EL (cell line): ENCODE measurements at places on chromosomes 1 and 21.
A peak's percentile ranks its signal among the peaks of the same experiment; 100 is the strongest.

- DNase-seq = no peak
Measured at GRCh38 chr1:232768793-232769192, 36.4 kb upstream of the MAP10 start.

DNA sequence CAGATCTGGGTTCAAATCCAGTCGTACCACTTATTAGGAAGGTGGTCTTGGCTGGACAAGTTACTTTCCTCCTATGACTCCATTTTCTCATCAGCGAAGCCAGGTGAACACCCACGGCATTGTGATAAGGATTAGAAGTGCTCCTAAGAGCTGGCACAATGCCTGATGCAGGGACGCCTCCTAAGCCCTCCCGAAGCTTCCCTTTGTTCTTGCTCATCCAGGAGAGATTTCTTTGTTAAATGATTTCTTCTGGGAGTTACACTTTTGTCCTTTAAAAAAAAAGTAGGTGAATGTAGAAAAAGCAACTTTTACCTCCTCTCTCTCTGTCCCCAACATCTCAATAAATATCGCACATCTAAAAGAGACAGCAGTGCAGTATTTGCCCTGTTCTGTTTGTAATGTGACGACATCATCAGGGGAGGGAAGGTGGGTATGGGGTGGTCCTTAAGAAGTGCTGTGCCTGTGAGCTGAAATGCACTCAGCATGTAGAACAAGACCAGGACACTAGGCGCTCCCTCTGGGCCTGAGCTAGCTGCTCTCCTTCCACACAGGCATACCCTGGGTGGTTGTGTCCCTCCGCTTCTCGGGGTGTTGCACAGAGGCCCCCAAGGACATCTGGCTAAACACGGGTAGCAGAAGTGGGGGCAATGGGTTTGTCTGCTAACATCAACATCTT lies 43.9 kb downstream of the SUSD4 start:
- no peak for DNase-seq

DNA sequence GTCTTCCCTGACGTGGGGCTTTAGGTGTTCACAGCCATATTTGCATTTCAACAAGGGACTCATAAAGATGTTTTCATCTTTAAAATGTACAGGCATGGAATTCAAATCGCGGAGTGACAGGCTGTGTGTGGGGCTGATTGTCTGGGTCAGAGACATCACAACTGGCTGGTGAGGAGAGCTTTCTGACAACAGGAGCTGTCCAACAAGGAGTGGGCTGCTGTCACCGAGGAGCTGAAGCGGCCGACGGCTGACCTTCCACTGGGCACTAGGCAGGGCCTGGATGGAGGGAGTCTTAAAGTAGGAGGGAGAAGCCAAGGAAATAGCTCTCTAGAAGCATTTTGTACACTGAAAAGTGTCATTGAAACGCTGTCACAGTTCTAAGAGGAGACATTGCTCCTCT lies 30.5 kb upstream of the SCMH1 start:
- DNase-seq = no peak

- DNase-seq = no peak
Measured at GRCh38 chr1:230798491-230798890, 51.3 kb downstream of the CAPN9 start.

GRCh38 chr1:156668801-156669637 lies 8.2 kb downstream of the NES start:
- no peak for DNase-seq

DNA sequence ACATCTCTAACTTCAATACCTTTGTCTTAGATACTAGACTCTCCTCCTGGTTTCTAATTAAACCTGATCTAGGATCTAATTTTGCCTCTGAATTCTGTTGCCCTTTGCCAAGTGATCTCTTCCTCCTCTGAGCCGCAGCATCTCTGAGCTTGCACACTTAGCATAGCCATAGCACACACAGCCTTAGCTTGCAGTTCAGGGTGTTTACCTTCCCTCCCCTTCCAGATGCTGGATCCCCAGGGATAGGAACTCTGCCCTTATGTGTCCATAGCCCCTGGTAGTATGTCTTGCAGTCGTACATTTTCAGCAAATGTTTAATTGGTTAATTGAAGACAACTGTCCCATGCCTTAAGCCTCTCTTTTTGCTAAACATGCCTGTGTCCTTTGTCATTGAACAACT lies 30.3 kb downstream of the SELL start:
- no peak for DNase-seq

DNA sequence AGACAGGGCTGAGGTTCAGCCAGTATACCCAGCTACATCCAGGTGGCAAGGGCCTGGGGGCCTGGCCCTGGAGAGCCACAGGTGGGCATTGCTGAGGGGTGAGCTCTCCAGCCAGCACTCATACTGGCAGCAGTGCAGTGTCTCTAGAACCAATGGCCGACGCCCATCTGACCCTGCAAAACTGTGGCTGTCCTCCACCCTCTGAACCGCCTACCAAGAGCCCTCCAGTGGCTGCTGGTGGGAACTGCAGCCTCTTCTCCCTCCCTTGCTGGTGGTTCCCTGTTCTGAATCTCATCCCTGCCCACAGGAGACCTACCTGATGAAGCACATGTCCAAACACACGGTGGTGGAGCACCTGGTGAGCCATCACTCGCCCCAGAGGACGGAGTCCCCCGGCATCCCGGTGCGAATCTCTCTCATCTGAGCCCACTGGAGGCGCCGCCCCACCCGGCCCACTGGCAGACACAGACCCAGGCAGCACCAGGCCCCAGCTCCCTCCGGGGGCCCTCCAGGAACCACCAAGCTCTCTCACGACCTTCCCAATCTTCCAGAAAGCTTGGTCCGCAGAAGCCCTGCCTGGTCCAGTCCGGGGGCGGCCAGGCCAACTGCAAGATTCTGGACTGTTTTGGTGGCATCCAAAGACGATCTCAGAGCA lies 22.1 kb downstream of the A3GALT2 start:
- peak; percentile 70 for DNase-seq

DNA sequence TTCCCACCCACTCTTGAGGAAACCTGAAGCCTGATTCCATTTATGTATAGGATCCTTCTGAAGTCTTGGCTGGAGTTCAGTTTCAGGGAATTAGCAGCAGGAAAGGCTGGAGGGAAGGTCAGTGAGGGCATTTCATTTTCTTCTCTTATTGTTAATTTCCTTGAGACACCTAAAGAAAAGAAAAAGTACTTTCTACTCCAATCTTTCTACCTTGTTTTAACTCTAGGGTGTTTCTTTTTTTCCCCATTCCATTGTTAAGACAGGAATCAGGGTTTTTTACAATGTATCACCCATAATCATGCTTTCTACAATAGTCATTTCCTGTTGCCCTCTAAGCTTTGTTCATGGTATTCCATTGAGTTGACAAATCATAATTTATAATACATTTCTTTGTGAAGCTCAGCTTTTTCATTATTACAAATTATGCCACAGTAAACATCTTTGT lies 27.4 kb downstream of the SNRPE start:
- peak; percentile 79 for DNase-seq

- DNase-seq = peak; percentile 65
Measured at GRCh38 chr1:2316451-2316961, 74.8 kb downstream of the MORN1 start.

- DNase-seq = no peak
Measured at GRCh38 chr1:192130175-192130574, 28.1 kb upstream of the RGS18 start.

GRCh38 chr1:161721738-161722343 lies 497 bp downstream of the FCRLB start:
- peak; percentile 98 for DNase-seq

DNA sequence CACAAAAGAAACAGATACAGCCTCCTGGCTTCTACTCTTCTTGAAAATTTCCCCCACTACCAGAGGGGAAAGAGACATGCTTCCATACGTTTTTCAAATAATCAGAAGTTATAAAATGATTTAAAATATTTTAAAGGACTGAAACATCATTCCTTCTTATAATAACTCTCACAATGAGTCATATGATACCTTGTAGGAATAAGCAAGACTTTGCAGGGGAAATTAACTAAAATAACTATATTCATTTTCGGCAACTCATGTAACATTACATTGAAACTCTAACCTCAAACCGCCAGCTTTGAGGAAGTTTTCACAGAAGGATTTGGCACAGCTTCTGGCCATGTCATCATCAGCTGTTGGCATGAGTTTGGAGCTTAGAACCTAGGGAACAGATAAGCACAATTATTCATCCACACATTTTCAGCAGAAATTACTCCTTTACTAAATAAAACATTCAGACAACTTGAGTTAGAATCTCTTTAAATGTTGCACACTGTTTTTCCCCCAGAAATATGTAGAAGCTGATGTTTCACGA lies 85.9 kb downstream of the USP24 start:
- no peak for DNase-seq

DNA sequence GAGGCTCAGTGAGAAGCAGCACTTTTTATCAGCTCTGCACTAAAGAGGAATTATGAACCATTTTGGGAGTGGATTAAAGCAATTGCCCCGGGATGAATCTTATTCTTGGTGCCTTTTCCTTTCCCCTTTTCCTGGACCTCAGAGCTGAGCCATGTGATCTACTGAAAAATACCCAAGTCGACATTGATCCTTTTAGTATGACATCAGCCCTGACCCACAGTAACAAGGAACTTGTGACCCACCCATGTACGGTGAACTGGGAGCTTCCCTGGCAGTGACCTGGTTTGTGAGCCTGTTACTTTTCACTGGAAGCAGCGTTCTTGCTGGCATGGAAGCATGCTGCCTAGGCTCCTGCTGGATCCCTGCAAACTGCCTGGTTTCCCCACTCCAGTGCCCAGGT lies 15.9 kb downstream of the AJAP1 start:
- no peak for DNase-seq

GRCh38 chr1:160429702-160430535 lies 29.6 kb downstream of the VANGL2 start:
- DNase-seq = no peak

GRCh38 chr1:208652296-208653160 lies 408.3 kb upstream of the PLXNA2 start:
- peak; percentile 73 for DNase-seq

GRCh38 chr1:162310337-162310736 lies 66.3 kb downstream of the SPATA46 start:
- DNase-seq = peak; percentile 54

GRCh38 chr1:177035586-177035985 lies 128.9 kb downstream of the ASTN1 start:
- DNase-seq = no peak

DNA sequence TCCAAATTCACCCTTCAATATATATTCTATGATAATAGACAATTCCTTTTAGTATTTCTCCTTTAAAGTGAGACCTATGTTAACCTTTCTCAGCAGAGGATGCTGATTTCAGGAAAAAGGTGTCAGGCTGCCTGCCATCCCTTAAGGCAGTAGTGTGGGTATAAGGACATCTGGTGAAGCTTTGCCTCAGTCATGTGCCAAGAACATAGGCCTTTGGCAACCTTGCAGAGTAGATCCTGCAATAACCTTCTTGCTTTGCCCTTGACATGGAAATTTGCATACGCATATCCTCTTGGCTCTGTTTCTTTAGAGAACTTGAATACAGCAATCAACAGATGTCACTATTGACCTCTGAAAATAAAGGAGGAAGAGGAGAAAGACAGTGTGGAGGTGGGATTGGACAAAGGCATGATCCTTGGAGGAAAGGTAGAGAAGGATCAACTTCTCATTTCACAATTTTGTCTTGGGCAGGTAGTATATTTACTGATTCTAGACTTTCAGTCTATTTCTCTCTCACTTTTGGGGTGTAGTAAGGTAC lies 21.1 kb upstream of the ZRANB2 start:
- no peak for DNase-seq

DNA sequence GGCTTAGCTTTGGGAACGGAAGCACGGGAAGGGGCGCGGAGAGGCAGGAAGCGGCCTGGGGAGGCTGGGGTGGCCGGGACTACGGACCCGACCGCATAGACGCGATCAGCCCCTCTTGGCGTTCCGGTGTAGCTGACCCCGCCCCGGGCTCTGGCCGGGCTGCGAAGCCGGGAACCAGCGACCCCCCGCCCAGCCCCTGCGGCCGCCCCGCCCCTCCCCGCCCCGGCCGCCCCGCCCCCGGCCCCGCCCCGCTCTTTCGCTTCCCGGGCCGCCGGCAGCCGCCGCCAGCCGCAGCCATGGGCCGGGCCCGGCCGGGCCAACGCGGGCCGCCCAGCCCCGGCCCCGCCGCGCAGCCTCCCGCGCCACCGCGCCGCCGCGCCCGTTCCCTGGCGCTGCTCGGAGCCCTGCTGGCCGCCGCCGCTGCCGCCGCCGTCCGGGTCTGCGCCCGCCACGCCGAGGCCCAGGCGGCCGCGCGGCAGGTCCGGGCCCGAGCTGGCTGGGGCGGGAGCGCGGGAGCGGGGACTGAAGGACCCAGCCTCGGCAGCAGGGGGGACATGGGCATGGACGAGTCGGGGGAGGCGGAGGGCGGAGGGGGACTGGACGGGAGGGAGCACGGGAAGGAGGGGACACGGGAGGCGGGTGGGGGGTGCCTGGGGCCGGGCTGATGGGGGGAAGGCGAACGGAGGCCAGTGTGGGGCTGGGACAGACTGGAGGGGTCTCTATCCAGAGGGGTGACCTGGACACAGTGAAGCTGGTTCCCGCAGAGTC lies at the start of gene SELENON:
Gene SELENON (plus strand): TSS at position 259 of the 768 bp plus-strand sequence. CDS start 38 bp downstream, at position 297.
- DNase-seq = peak; percentile 65

DNA sequence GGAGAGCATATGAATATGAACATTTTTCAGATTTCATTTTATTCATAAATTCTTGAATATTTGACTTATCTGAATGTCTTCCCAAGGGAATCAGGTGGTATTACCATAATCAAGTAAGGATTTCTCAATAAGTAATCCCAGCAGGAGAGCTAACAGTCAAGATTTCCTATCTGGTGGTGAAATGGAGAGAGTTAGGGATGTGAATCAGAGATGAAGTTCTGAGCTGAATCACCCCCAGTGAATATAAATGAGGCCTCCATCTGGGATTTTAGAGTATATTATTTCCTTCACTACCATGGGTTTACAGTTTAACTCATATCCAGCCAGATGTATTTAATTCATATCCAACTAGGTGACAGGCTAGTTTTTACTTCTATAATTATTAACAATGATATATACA lies 61.5 kb upstream of the RGS2 start:
- DNase-seq = no peak

GRCh38 chr1:226466296-226466695 lies 58.4 kb upstream of the PARP1 start:
- DNase-seq = no peak

DNA sequence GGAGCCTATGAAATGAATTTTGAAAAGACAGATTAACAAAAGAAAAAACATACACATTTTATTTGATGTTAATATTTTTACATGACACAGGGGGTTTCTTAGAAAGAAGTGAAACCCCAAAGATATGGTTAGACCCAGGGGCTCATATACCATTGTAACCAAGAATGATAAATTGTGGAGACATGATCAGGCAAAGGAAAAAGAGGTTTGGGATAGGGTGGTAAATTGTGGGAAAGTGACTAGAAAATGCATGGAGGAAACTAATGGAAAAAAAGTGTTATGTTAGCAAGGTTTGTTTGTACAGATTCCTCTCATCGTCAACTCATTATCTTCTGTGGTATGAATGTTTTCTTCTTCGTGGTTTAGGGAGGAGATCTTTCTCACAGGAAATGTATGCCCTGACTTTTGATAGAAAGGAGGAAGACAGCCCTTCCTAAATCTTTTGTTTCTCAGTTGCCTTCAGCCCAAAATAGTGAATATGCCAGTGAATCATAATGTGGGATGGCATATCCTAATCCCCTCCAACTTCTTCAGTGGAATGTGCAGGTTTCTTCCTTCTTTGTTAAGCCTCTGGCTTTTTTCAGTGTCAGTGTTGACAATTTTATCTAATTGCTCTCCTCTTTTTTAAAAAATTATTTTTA lies 140.4 kb upstream of the UBE2U start:
- peak; percentile 56 for DNase-seq
